ENCODE measurements at places on chromosomes 12 and 14.
A peak's percentile ranks its signal among the peaks of the same experiment; 100 is the strongest.

DNA sequence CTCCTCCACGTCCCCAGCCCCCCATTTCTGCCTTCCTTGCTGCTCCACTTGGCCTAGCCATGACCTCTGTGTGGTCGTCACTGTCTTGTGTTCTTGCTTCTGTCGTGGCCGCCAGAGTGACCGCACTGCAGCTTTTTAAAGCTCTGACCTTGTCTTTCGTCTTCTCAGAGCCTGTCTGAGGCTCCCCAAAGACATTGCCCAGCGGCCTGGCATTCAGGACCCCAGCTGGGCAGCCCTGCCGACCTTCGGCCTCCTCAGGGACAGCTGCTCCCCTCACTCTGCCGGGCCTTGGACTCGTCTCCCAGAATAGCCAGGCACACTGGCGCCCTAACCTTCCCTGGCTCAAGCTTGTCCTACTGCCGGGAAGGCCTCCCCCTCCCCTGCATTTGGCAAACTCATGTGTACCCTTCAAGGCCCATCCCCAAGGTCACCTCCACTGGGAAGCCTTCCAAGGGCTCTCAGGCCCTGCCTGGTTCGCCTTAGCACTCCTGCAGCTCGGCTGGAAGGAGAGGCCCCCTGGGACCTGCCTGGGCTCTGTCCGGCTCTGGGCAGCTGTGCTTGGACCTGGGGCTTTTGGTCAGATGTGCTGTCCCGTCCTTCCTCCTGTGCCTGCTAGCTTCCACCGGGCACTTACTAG is 15.7 kb upstream of the DLK1 start:
- no peak for DNase-seq

GRCh38 chr12:104626069-104626837 is 169.5 kb downstream of the CHST11 start:
- no peak for DNase-seq

GRCh38 chr14:74614508-74615495 is 2.8 kb upstream of the LTBP2 start:
- no peak for DNase-seq

DNA sequence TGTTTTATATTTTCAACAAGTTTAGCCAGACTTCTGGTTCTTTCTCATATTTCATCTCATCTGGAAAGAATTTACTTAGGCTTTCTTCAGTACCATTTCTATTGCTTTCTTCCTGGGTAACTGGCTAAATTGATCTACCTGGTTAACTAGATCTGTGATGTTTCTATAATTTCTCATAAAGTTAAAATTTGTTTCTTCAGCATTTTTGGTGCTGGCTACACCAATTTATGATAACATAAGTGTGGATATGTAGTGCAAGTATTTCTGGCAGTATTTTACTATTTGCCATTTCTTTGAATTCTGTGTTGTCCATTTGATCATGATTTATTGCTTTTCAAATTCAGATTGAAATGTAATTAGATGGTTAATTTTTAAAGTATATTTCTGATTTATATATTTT is 25.9 kb downstream of the ARHGAP5 start:
- DNase-seq: no peak

- DNase-seq: no peak
These were observed 459.4 kb downstream of the ETNK1 start for GRCh38 chr12:23084236-23084995.

GRCh38 chr12:1879633-1880032 is 38.8 kb downstream of the CACNA2D4 start:
- no peak for DNase-seq

- DNase-seq: no peak
These were observed 151.6 kb downstream of the KICS2 start for GRCh38 chr12:64070454-64070853.

- DNase-seq: no peak
These were observed 146.8 kb upstream of the RASSF8 start for GRCh38 chr12:25811656-25812126.

DNA sequence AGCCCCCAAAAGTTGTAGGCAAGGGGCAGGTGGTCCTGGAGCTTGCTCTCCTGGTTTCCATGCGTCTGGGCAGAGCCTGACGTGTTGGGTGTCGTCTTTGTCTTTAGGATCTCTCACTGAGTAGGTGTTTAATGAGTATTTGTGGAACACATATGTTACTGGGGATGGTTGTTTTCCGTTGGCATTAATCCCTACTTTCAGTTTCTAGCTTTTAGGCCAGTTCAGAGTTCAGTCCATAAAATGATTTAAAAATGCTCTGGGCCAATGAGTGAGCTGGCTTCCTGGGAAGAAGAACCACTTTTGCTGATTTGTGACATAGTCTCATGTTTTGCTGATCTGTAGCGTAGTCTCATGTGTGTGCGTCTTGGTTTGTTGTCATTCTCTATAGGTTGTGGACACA is 10.9 kb downstream of the AACS start:
- DNase-seq: no peak

DNA sequence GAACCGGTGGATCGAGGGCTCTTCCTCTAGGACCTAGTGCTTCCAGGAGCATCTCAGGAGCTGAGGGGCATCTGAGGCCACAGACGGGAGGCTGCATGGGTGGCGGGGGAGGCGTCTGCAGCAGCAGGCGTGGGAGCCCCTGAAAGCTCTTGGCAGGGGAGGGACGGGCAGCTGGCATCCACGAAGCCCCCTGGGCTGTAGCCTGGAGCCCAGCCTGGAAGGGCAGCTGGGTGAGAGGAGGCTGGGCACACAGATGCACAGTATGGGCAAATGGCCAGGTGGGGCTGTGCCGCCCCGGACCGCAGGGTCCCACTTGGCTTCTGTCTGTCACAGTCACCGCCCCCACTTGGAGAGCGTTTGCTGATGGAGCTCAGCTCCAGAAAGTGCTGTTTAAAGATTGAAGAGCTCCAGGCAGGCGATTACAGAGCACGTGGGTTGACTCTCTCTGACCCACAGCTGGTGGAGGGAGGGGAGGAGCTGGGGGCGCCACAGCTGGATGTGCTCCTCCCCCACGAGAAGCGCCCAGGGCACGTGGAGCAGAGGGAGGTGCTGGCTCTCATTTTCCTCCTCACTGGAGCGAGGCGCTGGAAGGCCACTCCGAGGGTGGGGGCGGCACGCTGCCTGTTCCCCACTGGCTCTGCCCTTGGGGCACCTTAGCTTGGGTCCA is 155.0 kb upstream of the C14orf180 start:
- peak; percentile 73 for DNase-seq

GRCh38 chr14:87944987-87945604 is 47.9 kb downstream of the GALC start:
- no peak for DNase-seq

DNA sequence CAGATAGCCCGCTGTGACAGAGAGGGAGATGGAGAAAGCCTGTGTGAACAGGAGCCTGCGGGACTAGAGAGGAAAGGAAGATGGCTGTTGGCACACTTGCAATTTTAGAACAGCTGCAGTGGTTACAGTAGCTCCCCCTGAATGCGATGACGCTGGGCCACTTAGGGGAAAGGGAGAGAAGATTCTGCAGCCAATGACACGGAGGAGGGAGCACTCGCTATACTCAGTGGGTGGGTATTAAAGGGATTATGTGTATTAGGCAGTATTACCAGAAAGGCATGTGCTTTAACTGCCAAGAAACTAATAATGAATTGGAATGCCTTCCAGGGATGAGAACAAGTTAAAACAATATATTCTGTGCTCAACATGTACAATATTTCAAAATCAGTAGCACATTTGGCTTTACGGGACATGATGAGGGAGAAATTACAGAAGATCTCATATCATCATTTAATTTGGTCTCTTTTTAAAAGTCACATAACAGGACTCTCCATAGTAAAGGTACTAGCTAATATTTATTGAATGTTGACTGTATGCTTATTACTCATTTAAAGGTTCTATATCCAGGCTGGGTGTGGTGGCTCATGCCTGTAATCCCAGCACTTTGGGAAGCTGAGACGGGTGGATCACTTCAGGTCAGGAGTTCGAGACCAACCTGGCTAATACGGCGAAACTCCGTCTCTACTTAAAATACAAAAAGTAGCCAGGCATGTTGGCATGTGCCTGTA is 35.9 kb upstream of the FOS start:
- DNase-seq: no peak

DNA sequence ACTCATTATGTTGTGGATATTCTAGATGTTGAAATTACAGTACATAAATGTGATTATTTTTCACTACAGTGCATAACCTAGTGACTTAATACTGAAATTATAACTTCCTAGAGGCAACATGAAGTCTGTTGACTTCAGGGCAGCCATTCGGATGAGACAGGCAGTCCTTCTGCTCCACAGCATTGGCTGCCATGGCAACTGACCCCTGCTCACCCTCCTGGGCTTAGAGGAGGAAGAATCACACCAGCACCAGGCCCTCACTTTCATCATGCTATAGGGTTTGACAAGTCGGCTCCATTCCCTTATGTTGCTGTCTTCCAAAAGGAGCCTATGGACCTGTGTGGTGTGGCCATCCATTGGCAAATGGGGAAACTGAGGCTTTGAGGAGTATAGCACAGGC is 233.5 kb upstream of the TMEM132C start:
- no peak for DNase-seq

DNA sequence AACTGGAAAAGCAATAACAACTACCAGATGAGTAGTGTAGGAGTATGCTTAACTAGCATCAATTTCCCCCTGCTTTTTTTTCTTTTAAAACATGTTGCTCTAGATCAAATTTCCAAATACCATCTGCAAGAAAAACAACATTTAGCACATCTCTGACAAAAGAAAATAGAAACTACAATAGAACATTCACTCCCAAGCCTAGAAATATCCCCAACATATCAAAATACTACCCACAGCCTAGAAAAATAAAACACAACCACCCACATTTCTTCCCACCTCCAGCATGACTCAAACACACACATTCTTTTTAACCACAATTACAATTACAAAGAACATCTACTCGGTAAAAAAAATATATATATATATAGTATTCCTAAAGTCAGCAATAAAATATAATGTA is 120.0 kb downstream of the PPFIA2 start:
- no peak for DNase-seq

- no peak for DNase-seq
These were observed 583.9 kb upstream of the TBX3 start for GRCh38 chr12:115267891-115268290.

GRCh38 chr12:25574761-25575160 is 21.7 kb upstream of the LMNTD1 start:
- DNase-seq: no peak

DNA sequence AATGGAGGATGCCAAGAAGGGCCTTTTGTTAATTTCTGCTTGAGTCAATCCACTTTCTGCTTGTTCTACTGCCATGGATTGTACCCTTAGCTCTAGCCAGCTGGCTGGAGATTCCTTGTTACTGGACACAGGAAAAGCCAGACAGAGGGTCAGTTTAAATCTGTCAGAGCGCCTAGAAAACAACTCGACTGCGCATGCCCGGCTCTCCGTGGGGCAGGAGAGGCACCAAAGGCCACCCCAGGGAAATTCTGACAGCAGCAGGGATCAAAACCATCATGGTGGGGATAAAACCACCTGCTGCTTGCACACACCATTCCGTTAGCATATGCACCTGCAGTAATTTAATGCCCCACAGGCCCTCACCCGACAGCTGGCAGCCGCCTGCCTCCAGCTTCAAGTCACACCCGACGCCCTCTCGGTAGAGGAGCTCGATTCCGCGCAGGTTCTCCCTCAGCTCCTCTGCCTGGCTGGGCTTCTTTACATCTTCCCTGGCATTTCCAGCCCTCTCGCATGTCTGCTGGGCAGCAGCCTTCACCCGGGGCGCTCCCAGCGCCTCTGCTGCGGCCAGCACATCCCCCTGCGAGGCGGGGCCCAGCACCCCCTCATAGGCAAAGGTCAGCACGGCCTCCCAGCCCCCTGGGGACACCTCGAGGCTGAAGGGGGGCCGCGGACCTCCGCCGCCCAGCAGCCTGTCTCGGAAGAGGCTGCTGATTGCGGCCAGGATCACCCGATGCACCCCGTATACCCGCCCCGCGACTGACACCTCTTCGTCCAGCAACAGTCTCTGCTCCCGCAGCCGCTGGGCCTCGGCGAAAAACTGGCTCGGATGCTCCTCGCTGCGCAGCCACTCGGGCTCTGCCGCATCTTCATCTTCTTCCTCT is 1.0 kb downstream of the KLHL33 start:
- no peak for DNase-seq

Data from NCI-H187 treated with DMSO at 0.1 percent for 48 hours (cell line).